ENCODE measurements at places on chromosomes 3 and 15. TPM values are rescaled to one million over a fixed set of nuclear protein-coding genes. Genes with fewer than 3 reads are reported as not detected.

SLC22A13 gene
- total RNA-seq = not detected

KNG1 gene
- not detected for total RNA-seq

SPINK8 gene
- not detected for total RNA-seq

DNA sequence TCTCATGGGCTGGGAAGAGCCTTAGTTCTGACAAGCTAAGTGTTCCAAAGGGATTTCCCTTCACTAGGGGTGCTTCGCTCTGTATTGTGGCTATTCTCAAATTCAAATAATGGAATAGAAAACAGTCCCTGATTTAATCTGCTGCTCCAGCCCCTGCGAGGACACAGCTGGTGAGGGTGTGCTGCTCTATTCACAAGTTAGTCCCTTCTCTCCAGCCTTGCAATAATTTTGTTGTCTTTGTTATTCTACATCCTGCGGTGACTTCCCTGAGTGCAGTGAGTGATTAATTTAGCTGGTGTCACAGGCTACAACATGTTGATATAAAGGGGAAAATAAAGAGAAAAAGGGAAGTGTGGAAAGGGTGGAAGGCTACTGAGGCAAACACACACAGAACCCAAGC is 180.5 kb upstream of the VEPH1 start:
- no peak for DNase-seq

GRCh38 chr3:5140230-5140621 is 18.1 kb downstream of the ARL8B start:
- DNase-seq = no peak

GRCh38 chr15:99556011-99556410 is 9.8 kb upstream of the MEF2A start:
- no peak for DNase-seq

Measured in M059J (cell line).